EL (cell line): ENCODE measurements at places on chromosomes 1 and 21.
A peak's percentile ranks its signal among the peaks of the same experiment; 100 is the strongest.

DNA sequence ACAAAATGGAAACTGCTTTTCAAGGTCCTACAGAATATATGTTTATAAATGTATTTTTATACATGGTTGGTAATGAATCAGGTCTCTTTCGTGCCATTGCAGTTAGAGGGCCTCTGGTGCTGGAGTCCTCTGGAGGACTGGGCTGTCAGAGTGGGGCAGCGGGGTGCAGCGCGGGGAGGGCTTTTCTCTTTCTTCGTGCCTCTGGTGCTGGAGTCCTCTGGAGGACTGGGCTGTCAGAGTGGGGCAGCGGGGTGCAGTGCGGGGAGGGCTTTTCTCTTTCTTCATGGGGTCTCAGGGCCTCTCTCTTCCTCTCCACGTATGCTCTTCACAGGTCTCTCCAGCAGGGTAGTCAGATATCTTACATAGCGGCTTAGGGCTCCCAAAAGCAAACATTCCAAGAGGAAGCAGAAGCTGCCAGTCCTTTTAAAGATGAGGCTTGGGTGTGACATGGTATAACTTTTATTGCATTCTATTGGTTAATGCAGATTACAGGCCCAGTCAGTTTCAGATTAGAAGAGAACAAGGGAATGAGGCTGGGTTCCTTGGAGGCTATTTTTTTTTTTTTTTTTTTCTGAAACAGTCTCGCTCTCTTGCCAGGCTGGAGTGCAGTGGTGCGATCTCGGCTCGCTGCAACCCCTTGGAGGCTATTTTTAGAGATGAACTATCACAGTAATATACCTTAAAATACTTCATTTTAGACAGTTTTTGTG is 13.1 kb downstream of the SDCCAG8 start:
- DNase-seq: peak; percentile 31

DNA sequence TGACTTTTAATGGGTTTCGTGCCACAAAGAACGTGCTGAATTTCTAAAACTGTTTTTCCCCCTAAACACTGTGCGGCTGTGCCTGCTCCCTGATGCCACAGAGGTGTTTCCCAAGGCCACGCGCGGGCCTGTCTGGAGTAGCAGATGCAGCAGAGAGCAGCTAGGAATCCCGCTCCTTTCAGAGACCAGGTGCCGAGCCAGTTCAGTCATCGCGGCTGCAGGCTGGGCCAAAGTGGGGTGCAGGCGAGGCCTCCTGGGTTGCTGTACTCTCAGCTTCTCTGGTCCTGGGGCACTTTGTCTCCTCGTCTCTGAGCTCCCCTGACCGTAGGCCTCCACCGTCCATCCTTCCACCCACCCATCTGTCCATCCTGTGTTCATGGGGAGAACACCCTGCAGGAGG is 17.4 kb upstream of the DIP2A start:
- DNase-seq: no peak

DNA sequence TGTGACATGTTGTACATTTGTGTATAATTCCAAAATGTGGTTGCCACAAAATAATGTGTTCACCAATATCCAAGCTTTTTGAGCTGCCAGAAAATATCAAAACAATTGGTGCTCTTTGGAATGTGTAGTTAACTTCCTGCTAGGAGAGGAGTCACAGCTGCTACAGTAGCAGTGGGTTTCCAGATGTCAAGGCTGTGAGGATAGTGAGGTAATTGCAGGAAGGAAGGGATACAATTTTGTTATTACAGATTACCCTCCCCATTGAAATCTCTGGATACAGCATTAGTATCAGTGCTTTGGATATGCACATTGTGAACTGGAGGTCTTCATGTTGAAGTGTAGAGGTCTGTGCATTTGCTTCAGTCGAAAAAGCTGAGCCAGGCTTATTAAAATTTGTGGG is 253.2 kb downstream of the PTPRC start:
- DNase-seq: peak; percentile 65

DNA sequence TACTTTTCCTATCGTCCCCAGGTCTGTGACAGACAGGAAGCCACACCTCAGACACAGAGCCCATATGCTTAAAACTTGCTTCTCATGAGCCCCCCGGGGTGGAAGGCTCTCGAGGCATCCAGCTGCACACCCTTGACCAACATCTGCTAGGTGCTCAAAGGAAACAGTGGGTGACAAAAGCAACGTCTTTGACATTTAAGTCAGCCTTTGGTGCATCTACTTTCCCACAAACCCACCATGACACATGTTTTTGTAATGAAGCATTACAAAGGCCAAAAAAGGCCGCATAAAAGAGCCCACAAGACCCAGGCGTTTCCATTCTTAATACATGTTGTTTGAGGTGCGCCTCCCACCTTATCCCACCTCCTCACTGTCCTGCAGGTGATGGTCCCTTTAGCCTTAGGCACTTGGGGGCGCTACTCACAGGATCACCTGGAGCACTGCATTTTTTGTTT is 11.8 kb upstream of the FASLG start:
- DNase-seq: no peak

GRCh38 chr1:21492356-21492625 is 16.9 kb upstream of the ALPL start:
- no peak for DNase-seq

- DNase-seq: no peak
Measured at GRCh38 chr1:29344336-29344735, 108.0 kb downstream of the PTPRU start.

GRCh38 chr1:24154215-24154614 is 11.3 kb upstream of the IL22RA1 start:
- DNase-seq: no peak

DNA sequence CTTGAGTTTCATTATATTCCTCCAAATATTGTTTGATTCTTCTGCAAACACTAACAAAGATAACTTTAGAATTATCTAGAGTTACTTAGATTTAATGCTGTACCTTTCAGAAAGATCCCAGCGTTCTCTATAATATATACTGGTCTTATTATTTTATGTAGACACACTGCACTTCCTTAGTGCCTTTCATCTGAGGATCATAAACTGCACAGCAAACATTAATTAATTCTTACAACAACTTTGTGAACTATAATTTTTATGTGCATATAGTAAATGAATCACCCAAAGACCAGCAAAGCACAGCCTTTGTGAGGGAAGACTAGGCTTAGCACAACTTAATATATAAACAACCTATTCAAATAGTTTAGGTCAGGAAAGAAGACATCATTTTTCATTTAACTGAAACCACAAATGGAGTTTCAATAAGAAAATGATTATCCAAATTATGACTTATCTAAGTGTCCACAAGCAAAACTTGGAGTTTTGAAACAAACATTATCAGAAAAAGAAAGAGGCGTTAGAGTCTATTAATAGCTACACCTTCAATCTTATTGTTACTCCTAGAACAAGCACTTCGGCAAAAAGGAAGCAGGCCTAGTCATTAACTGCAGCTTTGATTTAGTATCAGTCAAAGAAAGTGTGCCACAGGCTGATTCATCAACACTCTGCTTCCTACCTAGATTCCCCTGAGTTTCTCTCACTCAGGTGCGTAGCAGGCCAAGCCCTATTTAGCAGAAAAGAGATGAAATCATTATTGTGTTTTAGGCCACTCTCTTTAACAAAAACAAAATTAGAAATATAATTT is 22.5 kb upstream of the RC3H1 start:
- DNase-seq: no peak

DNA sequence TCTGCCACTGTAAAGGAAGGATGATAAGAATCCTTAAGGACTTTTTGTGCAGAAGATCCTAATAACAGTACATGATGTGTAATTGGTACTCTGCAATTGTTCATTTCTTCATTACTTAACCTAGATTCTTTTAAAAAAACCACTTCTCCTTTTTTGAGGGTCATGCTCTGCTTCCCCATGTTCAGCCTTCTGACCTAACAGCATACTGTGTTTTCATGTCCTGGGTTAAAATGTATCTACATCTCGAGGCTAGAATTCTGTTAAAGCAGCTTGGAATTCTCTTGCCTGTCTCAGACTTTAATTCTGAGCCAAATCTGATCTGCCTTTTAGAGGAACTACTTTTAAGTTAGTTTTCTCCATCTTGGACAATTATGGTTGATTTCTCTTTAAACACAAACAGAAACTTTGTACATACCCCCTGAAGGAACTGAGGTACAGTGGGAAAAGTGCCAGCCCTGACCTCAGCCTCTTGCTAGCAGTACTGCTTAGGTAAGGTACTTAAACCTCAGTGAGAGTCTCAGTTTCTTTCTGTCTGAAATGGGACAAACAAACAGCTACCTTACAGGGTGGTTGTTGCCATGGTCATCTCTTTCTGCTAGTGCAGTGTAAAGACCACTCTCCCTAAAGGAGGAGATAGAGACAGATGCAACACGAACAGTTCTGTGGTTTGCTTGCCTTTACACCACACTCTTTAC is 103.2 kb upstream of the DYNLT5 start:
- no peak for DNase-seq

DNA sequence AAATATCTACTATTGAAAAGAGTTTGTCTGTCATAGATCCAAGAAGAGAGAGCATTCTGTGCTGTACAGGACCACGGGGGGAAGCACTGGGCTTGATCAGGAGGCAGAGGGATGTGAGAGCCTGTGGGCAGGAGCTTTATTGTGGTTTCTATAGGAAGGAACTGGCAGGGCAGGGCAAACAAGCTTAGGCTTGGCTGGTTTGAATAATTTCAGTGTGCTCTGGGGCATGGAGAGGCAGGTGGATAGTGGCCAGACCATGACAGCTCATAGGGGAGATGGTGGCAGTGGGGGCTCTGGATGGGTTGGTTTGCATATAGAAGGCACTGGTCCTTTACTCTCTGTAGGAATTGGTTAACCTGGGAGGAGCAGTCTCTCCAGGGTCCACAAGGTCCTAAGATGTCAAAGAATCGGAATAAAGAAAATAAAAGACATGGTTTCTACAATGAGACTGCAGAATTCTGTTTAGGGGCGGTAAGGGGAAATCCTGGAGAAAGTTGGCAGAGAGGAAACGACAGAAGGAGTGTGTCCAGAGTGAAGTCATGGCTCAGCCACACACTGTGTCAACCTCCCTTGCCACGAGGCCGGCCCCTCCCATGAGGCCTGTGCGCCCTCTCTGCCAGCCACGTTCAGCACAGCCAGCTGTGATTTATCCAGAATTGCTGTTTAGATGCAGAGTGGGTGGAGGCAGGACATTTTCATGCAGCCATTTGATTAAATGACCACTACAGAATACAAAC is 81.7 kb upstream of the PGBD5 start:
- DNase-seq: no peak

GRCh38 chr21:37207441-37208009 is 59.6 kb downstream of the VPS26C start:
- no peak for DNase-seq

DNA sequence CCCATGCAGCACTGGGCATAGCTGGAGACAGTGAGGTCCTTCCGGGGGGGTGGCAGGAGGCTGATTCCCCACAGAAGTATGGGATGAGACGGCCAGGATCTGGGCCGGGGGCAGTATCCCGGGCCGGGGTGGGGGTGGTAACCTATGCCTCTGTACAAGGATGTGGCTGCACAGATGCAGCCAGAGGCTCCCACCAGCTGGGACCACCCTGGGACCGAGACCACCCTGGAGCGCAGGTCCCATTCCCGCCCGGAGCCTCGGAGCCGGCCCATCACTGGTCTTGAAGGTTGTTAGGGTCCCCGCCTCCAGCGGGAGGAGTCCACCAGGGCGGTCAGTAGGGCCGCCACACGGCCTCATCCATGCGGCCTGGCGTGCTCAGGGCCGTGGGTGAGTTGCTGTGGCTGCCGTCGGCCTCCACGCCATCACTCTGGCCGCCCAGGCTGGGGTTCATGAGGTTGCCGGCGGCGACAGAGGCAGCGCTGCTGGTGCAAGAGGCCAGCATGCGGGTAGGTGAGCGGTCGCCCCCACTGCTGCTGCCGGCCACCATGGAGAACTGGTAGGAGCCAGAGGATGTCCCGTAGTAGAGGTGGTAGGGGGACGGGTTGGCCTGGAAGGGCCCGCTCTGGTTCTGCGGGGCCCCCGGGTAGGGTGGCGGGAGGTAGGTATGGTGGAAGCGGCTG is 28.1 kb downstream of the RUNX3 start:
- no peak for DNase-seq

DNA sequence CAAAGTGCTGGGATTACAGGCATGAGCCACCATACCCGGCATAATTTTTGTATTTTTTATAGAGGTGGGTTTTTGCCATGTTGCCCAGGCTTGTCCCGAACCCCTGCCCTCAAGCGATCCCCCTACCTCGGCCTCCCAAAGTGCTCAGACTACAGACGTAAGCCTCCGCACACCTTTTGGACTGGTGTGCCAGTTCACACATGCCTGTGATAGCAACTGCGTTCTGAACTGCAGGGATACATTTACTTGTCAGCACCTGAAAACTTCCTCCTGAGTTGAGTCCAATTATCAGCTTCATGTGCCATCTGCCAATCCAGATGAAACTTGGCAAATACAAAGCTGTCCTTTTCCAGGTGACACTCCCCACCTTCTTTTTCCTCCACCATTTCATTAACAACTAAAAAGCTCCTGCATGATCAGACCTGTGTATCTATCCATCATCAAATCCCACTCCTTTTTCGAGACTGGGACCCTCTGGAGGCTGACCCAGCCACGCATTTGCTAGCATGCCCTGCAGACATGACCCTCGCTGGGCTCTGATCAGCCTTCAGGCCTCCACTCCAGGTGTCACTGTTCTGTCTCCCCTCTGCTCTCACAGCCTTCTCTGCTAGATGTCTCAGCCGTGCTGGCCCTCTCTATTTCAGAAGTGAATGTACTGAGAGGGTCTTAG is 2.1 kb upstream of the DEGS1 start:
- DNase-seq: no peak

DNA sequence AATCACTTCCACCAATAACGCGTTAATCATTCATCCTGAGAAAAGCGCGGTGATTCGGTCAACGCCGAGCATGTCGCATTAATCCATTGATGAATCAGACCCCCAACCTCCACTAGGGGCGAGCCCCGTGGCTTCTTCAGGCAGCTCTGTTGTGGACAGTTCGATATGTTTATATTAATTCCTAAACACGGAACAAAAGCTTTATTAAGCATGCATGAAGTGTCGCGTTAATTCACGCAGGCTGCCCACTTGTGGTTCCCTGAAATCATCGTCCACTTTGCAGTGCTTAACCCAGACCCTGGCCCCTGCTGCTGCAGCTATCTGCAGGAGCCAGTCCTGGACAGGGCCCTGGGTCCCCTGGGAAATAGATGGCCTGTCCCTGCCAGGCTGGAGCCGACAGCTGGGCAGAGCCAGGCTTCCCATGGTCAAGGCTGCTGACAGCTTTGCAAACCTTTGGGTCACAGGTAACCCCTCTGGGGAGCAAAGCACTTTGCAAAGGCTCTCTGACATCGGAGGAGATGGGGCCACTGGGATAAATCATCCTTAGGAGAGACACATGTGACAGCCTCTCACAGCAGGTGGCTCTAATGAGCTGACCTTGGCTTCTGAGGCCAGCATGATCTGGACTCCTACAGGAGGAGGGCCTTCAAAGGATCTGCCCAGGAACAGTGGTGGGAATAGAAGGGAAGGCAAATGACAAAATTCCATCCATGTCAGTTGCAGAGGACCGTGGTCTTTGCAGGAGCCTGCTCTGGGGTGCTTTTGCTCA is 137.0 kb upstream of the AJAP1 start:
- no peak for DNase-seq

- no peak for DNase-seq
Measured at GRCh38 chr21:31184459-31184858, 146.2 kb upstream of the KRTAP19-8 start.

DNA sequence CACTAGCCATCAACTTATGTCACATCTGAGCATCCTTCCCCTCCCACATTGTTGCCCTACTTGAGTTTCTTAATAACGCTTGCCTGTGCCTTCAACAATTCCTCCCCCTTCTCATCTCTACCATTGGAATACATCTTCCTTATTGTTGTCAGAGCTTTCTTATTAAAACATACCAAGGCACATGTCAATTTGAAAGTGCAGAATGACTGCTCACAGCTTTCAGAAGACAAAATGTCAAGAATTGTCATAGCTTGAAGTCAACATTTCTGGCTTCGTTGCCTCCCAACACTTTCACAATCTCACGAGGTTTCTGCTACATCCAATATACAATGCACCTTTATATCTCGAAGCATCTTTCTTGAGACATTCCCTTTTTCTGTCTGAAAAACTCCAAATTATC is 279.9 kb downstream of the LRRC7 start:
- DNase-seq: no peak
